A549 (cell line): ENCODE measurements at places on chromosomes 2 and 18.
A peak's percentile ranks its signal among the peaks of the same experiment; 100 is the strongest.

DNA sequence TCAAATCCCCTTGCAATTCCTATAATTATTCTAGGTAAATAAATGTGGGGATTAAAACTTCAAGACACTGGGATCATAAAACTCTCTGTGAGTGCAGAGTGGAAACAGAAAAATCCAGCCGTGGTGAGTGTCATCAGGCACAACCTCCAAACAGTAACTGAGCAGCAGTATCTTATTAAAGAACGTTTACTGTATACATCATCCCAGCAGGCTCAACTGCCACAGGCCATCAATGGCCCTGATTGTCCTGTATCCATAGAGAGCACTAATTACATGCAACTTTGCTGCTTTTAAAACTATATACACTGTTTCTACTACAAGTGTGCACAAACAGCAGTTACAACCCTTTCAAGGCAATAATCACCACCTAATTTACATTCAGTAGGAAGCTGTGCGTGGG is 23.9 kb downstream of the GAREM1 start:
- no peak for DNase-seq

GRCh38 chr2:25598911-25599310 is 74.5 kb downstream of the DTNB start:
- no peak for DNase-seq

- peak; percentile 92 for DNase-seq
Measured at GRCh38 chr2:166375736-166376487, at the start of gene SCN9A. SCN9A (minus strand) TSS chr2:166375944; CDS start chr2:166311756, 64,188 bp downstream.

GRCh38 chr2:240427729-240428128 is 7.7 kb upstream of the GPC1 start:
- no peak for DNase-seq

DNA sequence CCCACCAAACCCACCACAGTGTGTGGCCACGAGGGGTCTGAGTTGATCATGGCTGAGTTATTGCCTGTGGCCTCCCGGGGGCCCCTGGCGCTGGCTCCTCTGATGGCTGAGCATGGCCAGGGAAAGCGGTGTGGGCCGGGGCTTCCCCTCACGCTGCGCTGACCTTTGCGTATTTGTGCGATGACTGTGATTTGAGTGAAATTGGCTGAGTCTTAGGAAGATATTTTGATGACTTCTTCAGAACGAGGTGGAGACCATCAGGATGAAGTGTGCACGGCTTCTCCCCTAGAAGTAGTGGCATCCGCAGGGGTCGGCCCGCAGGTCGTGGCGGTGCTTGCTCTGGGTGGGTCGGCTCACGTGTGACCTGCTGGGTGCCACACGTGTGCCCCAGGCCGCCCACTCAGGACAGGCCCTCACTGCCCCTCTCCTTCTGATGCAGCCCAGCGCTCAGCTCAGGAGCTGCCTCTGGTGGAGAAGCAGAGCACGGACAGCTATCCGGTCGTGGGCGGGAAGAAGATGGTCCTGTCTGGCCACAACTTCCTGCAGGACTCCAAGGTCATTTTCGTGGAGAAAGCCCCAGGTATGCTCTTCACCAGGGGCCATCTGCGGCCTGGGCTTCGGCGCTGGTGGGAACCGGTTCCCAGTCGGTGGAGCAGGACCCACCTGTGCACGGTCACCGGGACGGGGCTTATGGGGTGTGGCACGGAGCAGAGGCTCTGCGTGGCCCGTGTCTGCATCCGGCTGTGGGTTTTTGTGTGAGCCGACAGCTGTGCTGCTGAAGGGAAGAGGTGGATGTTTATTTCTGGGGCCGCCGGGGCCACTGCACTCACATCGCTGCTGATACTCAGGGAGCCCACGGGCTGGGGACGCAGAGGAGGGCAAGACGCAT is 55.8 kb downstream of the NFATC1 start:
- DNase-seq: no peak

GRCh38 chr2:100976645-100977391 is 25.3 kb upstream of the RPL31 start:
- DNase-seq: no peak
